ENCODE measurements at places on chromosomes 11 and 22. TPM values are rescaled to one million over a fixed set of nuclear protein-coding genes. Genes with fewer than 3 reads are reported as not detected.

- no peak for DNase-seq
Observed at GRCh38 chr22:50696799-50697561, 24.4 kb downstream of the SHANK3 start.

GRCh38 chr22:19607192-19608002, 83.2 kb upstream of the CLDN5 start:
- no peak for DNase-seq

GRCh38 chr22:39185601-39186012, 33.1 kb upstream of the CBX7 start:
- DNase-seq, result peak; percentile 86

DNA sequence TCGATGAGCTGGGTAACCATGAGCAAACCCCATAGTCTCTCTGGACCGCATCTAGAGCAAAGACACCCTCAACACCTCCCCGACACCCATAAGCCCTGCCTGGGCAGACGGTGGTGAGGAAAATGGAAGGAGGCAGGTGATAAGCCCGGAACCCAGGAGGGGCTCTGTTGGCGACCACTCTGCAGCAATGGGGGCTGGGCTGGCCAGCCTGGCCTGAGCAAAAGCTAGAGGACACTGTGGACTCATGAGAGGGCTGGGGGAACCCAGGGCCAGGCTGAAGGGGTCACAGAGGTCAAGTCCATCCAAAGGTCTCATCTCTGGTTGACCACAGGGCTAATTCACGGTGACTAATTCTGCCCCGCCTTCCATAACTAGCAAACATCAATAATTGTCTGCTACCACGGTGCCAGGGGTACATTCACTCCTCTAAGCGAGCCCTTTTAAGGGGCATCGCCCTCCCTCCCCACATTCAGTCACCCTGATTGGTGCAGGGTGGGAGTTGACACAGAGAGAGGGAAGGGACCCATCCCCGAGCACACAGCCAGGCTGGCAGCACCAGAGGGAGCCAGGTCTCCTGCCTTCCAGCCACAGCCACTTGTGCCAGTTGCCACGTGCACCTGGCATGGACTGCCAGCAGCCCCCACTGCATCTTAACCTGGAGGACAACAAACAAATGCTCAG, 4.0 kb downstream of the PYGM start:
- no peak for DNase-seq

GRCh38 chr11:64059339-64060140, 23.8 kb downstream of the FLRT1 start:
- no peak for DNase-seq

SLC22A25 gene
- total RNA-seq, result not detected

All from left ventricle myocardium superior (tissue), 1 donor.